ENCODE measurements at places on chromosomes 2 and 18.

GRCh38 chr18:9101730-9102507, 580 bp upstream of the NDUFV2 start:
- DNase-seq = peak; percentile 81

DNA sequence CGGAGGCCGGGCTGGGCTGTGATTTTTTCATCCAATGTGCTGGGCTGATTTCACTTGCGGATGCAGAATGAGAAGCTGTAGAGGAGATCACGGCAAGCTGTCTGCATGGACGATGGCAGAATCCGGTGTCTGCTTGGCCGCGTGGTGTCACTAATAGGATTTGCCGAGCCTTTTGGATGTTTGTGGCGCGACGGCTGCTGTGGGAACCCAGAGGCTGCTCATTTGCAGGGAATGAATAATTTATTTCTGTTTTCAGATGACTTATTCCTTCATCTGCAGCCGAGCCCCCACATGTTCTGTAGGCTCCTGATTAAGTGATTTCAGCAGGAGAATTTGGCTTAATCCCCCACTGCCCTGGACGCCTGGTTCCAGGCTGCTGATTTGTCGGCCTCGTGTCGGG, 62.6 kb downstream of the ODC1 start:
- no peak for DNase-seq

GRCh38 chr2:70132244-70133126, 45.2 kb downstream of the PCBP1 start:
- peak; percentile 84 for DNase-seq

- DNase-seq = no peak
These were observed 25.0 kb upstream of the COPS8 start for GRCh38 chr2:237060534-237061312.

GRCh38 chr18:59681521-59682004, 15.7 kb downstream of the CCBE1 start:
- DNase-seq = no peak

DNA sequence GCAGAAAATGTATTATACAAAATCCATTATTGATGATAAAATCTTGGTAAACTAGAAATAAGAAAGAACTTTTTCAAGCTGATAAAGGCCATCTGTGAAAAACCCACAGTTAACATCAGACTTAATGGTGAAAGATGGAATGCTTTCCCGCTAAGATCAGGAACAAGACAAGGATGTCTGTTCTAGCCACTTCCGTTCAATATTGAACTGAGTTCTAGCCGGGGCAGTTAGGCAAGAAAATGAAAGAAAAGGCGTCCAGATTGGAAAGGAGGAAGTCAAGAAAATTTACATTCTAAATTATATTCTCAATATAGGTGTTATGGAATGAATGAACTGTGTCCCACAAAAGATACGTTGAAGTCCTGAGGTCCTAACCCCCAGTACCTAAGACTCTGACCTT, 39.1 kb upstream of the DTNB start:
- no peak for DNase-seq

DNA sequence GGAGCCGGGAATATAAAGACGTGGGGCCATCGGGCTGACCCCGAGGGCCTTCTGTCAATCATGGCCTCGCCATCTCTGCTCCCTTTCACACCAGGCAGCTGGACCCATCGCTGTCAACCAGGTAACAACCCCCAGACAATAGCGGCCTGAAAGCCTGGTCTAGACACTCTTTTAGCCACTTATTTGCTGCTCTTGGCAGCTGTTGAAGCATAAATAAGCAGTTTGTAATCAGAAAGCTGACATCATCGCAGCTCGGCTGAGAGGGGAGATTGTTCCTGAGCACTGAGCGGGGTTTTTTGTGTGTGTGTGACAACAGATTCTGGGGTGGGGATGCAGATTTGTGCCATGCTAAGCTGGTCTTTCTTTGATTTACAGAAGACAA, 423.6 kb upstream of the POU3F3 start:
- no peak for DNase-seq

DNA sequence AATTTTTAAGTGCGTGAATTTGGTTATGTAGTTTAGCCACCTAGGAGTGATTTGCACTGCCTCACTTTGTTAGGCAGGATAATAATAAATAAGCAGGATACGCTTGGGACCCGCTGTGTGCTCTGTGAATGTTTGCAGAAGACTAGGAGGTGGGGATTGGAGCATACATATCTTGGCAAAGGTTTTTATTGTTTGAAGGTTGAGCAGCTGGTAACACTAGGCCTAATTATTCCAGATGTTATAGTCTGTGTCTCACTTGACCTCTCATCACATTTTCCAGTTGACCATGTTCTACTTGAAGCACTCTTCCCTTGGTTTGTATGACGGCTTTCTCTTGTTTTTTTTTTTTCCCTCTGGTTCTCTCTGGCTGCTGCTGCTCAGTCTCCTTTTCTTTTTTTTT, 42.7 kb downstream of the FHOD3 start:
- DNase-seq = no peak

DNA sequence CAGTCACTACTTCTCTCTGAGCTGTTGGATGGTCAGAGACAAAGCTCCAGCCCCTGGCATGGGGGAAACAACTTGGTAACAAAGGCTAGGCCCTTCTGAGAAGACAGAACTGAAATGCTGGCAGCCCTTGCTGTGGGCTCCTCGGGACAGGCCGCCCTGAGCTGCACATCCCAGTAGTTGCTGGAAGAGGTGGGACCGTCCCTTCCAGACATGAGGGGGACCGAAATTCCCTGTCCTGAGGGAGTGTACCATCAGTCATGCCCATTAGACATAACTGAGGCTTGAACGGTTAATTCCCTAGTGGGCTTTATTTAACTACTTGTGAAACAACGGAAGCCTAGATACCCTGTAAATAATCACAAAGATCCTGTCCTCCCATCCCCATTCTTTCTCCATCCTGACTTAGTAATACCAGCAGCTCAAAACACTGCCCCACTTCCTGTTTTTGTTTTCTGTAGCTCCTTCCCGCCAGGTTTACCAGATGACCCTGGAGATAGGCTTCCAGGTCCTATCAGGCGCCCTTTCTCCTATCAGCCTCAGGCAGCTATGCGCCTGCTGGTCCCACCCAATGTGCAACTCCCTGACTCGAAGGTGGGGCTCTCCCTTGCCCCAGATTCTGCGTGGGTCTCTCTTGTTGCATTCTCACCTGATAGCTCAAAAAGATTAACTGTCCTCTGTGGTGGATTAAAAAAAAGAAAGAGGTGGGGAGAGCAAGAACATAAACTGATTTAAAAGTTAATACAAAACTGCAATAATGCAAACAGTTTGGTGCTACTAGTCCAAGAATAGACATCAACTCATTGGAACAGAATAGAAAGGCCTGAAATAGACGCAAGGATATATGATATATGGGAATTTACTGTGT, 37.0 kb upstream of the NT5DC4 start:
- DNase-seq = no peak

GRCh38 chr2:101597347-101597944, 100.1 kb upstream of the MAP4K4 start:
- DNase-seq = no peak

DNA sequence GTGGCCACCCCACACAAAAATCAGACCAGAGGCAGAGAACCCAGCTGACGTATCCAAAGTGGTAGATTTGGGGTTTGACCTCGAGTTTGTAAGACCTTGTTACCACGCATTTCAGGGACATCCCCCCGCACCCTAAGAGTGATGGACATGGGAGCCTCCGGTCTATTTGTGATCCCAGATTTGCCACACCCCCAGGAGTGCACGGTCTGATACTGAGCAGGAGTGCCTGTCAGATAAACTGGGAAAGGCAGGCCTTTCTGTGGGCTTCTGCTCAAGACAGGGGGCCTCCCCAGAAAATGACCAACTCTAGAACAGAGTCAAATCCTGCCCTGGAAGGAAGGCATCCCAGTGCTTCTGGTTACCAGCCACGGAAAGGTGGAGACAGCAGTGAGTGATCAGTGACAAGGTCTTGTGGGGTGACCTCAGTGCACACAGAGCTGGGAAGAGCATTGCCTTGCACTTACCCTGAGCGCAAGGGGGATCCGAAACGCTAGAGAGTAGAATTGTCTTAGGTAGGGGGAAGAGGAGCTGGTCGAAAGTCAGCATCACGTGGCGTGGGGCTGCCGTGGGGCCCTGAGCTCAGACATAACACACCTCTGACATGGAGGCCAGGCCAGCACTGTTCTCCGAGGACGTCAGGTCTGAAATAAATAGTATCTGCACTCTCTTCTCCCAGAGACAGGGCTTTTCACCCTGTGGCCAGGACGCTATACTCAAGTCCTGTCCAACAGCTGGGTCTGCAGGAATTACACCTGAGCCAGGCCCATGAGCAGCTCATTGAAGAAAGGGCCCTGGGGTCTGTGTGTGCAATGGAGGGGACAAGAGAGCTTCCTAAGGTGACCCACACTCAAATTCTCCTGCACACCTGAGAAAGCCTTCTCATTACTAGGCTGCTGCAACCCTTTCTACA, 242.4 kb upstream of the SALL3 start:
- DNase-seq = no peak

GRCh38 chr2:18209934-18210639, 331.6 kb downstream of the KCNS3 start:
- no peak for DNase-seq

GRCh38 chr2:133213651-133214050, 354.6 kb downstream of the NCKAP5 start:
- no peak for DNase-seq

GRCh38 chr2:120313695-120314615, 32.0 kb upstream of the INHBB start:
- DNase-seq = no peak

GRCh38 chr2:126681505-126681904, 25.5 kb downstream of the GYPC start:
- DNase-seq = no peak

DNA sequence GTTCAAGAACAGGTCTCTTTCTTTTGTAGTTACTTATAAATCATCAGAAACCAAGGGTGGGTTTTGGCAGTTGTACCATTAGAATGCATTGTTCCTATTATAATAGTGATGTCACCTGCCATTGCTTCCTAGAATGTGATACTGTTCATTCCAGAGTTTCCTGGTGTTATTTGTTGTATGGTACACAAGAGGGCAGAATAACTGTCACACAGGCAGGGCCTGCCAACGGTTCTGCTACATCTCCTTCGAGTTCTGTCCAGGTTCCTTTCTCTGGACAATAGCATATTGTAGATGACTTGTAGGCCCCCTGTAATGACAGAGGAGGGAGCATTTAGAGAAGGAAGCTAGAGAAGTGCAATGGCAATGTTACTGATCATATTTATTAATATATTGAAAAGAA, 98.3 kb downstream of the KLHL14 start:
- DNase-seq = no peak

- no peak for DNase-seq
These were observed 196.0 kb downstream of the LNPK start for GRCh38 chr2:175806125-175806490.

GRCh38 chr2:158501301-158501700, 44.5 kb downstream of the PKP4 start:
- DNase-seq = peak; percentile 41

DNA sequence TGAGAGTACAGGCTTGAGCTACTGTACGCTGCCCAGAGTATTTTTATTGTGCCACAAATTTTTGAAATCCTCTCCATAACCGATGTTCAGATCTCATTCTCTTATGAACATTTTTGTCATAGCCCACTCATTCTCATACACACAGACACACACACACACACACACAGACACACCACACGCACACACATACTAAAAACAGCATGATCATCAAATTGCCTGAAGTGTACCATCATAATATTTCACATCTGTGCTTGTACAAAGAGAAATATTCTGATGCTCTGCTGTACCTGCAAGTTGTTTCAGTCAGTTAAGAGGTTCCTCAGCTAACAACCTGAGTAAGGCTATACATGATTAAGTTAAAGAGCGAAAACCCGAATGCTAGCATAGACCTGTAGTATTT, 95.1 kb downstream of the LRRTM1 start:
- DNase-seq = no peak

DNA sequence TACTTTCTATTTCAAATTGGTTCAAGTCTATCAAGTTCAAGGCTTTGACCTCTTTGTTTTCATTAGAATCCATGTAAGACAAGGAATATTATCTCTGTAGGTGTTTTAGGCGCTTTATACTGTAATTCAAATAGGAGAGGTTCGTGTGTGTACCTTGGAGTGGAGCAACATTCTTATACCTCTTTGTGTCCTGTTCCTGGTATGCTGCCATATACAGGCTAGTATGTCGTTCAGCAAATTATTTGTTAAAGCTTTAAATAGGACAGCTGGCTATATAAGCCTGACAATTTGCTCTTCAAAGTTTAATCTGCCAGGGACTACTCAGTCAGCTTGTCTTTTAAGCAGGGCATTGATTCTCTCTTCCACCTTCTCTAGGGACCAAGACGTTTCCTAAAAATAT, 31.1 kb upstream of the SPAG16 start:
- no peak for DNase-seq

GRCh38 chr18:7678801-7679200, 111.7 kb downstream of the PTPRM start:
- no peak for DNase-seq

- DNase-seq = no peak
These were observed 288.2 kb upstream of the HS6ST1 start for GRCh38 chr2:128606837-128607236.

DNA sequence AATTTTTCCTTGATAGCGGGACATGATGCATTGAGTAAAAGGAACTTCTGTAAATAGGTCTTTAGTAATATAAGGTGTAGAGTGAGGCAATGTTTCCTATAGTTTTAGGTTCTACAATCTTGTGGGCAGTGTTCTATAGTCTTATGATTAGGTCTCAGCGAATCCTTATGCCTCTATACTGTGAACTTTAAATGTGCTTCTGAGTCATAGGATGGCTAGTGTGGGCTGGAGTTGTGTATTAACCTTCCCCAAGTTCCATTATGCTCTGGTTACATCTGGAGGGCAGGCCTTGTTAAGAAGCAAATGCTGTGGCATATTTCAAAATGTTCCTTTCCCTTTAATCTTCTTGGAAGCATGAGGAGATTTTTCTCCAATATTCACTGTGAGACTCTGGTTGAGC, 73.5 kb downstream of the ROCK2 start:
- no peak for DNase-seq

- peak; percentile 93 for DNase-seq
These were observed 1.4 kb downstream of the PSD4 start for GRCh38 chr2:113175042-113175628.

- DNase-seq = no peak
These were observed 4.7 kb downstream of the IMP4 start for GRCh38 chr2:130347220-130347925.

- DNase-seq = no peak
These were observed 97.2 kb upstream of the GLI2 start for GRCh38 chr2:120638450-120638849.
